G401 (cell line): ENCODE measurements at places on chromosomes 11 and 22. TPM values are rescaled to one million over a fixed set of nuclear protein-coding genes. Genes with fewer than 3 reads are reported as not detected.

Gene XRRA1
- 2.9 and 9.7 TPM in 2 replicates for total RNA-seq

Gene RAB36
- total RNA-seq, result 1.5 and 3.3 TPM in 2 replicates

Gene ANO9
- 0.31 and 0.98 TPM in 2 replicates for total RNA-seq

Gene SMIM35
- total RNA-seq, result not detected in 2 replicates

Gene OPCML
- total RNA-seq, result not detected in 2 replicates

Gene MOGAT2
- total RNA-seq, result not detected in 2 replicates

Gene OOSP4A
- total RNA-seq, result not detected in 2 replicates

Gene PANX3
- total RNA-seq, result not detected in 2 replicates

Gene TRIM22
- total RNA-seq, result 1.3 and 1.7 TPM in 2 replicates

Gene TMPRSS4
- not detected in 2 replicates for total RNA-seq

Gene SAA4
- not detected in 2 replicates for total RNA-seq

Gene CD59
- 50.9 and 76.4 TPM in 2 replicates for total RNA-seq

Gene TRPM5
- total RNA-seq, result not detected in 2 replicates

Gene NAV2
- 2.5 and 4.2 TPM in 2 replicates for total RNA-seq

Gene MRGPRX4
- not detected in 2 replicates for total RNA-seq

Gene MS4A6A
- total RNA-seq, result not detected in 2 replicates

Gene CFAP300
- total RNA-seq, result not detected in 2 replicates

Gene SLC5A12
- not detected in 2 replicates for total RNA-seq

Gene MALAT1
- 166 and 288 TPM in 2 replicates for total RNA-seq

Gene ABCC8
- 0.47 and 1.1 TPM in 2 replicates for total RNA-seq

Gene VEGFB
- 14.6 and 27.0 TPM in 2 replicates for total RNA-seq

Gene KLHDC7B
- total RNA-seq, result not detected in 2 replicates

Gene HORMAD2
- 9.0 TPM in 1 of 2 replicates, not detected in the other for total RNA-seq

Gene C11orf98
- 117 and 157 TPM in 2 replicates for total RNA-seq

Gene OR6M1
- total RNA-seq, result not detected in 2 replicates

Gene LDHAL6A
- total RNA-seq, result not detected in 2 replicates

Gene PISD
- total RNA-seq, result 46.1 and 75.3 TPM in 2 replicates

Gene SCUBE1
- 10.4 and 28.9 TPM in 2 replicates for total RNA-seq

Gene ART1
- total RNA-seq, result not detected in 2 replicates

Gene DESI1
- 22.8 and 33.0 TPM in 2 replicates for total RNA-seq

Gene HEPN1
- total RNA-seq, result not detected in 2 replicates

Gene YAP1
- total RNA-seq, result 30.7 and 44.6 TPM in 2 replicates

Gene OR5B21
- not detected in 2 replicates for total RNA-seq

Gene GSTT2B
- not detected in 2 replicates for total RNA-seq

Gene KCNK4
- total RNA-seq, result 0.14 TPM in 1 of 2 replicates, not detected in the other

Gene CSNK2A3
- 5.7 and 8.6 TPM in 2 replicates for total RNA-seq

Gene PIK3C2A
- 42.0 and 79.1 TPM in 2 replicates for total RNA-seq

Gene OR51B5
- total RNA-seq, result not detected in 2 replicates

Gene CTSW
- not detected in 2 replicates for total RNA-seq

Gene GAS2
- total RNA-seq, result not detected in 2 replicates

Gene MAJIN
- not detected in 2 replicates for total RNA-seq

Gene CARNS1
- total RNA-seq, result not detected in 2 replicates

Gene TECTA
- total RNA-seq, result 0.17 and 0.37 TPM in 2 replicates
